ENCODE measurements at places on chromosomes 11 and 22.

- DNase-seq: no peak
These were observed 1.9 kb downstream of the ZNF74 start for GRCh38 chr22:20395907-20396287.

GRCh38 chr22:20652130-20652529 is 121.8 kb upstream of the SERPIND1 start:
- DNase-seq: no peak

DNA sequence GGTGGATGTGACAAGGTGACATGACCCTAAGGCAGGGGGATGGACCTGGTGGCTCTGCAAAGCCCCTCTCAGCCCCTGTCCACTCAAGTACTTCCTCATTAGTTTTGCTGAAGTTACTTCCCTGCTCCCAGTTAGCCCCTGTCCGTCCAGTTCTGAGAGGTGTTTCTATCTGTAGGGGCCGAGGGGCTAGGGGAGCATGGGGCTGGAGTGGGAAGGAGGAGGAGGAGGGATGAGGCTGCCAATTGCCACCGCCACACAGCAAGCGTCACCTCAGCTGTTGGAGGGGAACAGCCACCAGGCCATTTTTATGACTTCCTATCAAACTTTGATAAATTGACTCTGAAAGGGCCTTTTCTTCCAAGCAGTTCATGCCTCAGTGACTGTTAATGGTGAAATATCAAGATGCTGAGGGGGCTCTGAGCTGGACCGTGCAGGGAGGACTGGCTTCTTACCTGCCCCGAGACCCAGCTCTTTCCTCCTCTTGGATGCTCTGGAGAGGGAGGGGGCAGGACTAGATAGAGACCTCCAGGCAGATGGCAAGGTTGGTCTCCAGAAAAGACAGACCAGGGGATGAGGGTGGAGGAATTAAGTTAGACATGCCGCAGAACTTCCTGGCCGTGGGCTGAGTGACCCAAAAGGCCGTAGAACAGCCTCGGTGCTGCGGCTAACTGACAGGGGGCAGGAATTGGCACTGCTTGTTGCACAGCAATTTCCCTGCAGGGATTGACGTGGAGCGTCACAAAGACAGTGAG is 137.0 kb downstream of the ST3GAL4 start:
- no peak for DNase-seq

DNA sequence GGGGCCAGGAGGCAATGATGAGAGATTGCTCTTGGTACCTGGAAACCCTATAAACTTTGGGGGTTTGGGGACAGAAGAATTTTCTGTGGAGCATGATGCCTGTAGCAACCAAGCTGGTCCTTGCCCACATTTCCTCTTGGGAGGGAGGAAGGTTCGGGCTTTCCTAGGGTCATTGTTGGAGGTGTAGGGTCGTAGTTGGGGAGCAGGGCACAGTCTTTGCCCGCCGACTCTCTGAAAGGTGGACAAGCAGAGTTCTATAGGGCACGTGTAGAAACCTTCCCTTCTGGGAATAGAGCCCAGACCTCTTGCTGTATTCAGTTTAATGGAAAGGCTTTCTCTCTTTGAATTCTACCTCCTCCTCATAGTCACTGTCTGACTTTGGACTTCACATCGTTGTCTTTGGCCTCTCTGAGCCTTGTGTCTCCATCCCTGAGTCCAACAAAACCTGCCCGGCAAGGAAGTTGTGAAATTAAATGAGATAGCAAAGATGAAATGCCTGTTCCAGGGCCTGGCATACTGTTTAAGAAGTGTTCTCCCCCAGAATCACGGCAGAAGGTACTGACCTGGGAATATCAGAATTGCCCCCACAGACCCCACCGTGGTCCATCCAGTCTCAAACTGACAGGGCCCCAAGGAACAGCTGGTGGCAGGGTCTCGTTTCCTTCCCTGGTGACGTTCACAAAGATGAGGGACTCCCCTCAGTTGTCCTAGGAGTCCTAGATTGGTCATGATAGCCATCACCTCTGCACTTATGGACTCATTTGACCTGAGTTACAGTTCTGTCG is 1.6 kb downstream of the PRDM11 start:
- no peak for DNase-seq

DNA sequence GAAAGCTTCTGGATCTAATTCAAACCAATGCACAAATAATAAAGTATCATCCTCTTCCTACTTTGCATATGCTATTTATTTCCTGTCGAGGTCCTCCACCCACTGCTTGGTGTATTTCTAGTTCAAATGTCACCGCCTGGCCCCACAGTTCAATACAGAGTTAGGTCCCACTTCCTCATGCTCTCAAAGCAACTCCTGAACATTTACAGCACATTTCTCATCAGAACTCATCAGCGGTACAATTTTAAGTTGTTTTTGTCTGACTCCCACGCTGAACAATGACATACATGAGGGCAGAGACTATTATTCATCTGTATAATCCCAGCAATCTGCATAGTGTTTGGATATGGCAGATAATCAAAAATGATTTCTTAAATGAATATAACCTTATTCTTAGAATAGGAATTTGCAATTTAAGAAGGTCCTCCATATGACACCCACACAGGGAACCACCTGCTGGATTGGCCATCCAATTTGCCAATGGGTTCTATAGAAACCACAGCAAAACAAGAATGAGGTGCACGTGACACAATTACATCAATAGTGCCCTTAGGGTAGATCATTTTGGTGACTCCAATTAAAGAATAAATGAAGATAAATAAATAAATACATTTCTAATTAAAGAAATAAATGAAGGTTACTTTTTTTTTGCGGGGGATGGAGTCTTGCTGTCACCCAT is 54.2 kb downstream of the SLC25A17 start:
- no peak for DNase-seq

DNA sequence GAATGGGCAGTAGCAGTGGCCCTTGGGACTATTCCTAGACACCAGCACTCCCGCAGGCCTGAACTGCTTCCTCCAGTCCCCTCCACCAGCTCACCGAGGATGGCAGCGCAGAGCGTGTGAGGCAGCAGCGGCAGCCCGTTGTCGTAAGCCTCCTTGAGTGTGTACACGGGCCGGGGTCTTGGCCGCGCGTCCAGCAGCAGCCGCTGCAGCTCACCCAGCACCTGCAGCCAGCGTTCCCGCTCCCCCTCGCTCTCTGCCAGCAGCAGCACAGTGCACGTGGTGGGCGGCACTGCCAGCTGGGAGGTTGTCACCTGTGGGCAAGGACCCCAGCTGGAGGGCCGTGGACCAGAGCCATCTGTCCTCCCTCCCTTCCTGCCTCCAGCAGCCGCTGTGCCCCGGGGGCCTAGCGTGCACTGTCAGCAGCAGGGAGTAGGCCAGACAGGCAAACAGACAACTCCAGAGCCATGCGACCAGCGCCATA is 13.0 kb downstream of the CDC42BPG start:
- DNase-seq: no peak

DNA sequence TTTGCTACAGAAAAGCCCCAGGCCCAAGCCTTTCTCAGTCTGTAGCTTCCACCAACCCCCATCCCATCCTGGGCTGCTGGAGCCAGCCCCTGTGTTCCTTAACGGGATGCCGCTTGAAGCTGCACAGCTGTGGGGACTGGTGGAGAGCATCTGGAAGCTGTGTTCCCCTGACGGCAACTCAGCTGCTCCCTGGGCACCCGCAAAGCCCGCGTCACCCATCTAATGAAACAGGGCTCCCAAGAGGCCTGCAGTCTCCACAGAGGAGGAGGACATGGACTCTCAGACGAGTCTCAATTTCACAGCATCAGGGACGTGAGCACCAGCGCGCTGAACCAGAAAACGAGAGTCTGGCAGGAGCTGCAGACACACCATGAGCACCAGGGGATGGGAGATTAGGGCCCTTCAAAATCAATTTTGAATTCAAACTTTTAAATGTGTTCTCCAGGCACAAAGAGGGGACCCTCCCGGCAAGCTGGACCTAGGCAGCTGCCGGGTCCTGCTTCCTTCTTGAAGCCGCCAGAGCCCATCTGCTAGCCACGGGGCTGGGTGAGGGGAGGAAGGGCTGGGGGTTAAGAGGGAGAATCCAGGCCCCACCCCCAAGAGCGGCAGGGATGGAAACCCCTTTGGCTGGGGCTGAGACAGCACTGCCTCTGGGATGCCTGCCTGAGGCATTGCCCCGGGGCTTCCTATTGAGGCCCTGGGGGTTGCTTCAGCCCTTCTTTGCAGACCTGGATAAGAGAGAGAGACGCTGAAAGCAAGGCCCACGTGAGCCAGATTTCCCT is 21.0 kb downstream of the LMO1 start:
- DNase-seq: no peak

DNA sequence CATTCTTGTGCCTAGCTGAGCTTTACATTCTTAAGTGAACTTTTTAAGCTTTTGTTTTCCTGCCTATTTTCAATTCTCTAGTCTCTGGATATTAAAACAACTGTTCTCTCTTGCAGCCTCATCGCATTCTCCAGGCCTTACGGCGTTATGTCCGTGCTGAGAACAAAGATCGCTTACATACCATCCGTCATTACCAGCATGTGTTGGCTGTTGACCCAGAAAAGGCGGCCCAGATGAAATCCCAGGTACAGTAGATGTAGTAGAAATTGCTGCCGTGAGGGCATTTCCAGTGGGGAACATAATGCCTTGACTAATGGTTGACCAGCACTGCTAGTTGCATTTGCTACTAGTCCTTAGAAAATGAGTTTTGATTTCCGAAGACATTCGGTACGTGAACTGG is 29.7 kb upstream of the ST14 start:
- no peak for DNase-seq

- DNase-seq: no peak
These were observed 427.0 kb upstream of the DDI1 start for GRCh38 chr11:103609117-103610066.

DNA sequence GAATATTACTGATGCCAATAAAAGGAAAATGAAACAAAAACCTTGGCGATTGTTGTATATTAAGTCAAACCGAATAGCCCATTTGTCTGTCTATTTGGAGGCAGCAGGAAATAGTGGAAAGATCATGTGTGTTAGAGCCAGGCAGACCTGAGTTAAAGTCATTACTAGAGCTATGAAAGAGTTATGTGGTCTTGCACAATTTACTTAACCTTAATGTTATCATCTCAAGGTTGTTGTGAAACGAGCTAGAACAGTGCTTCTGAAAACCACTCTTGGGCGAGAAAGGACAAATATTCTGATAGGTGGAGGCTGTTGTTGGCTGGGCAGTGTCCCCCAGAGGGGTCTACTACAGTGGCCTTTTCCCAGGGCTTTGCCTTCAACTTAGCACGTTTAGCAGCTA is 60.0 kb upstream of the NUP160 start:
- no peak for DNase-seq

GRCh38 chr11:44988981-44989635 is 38.4 kb upstream of the TP53I11 start:
- no peak for DNase-seq

- no peak for DNase-seq
These were observed 13.6 kb downstream of the MAML2 start for GRCh38 chr11:96329419-96329818.

- DNase-seq: no peak
These were observed 16.5 kb downstream of the SIAE start for GRCh38 chr11:124656774-124657630.

All from stimulated activated naive CD4-positive, alpha-beta T cell treated with Interleukin-2 at 50 U/mL for 16 hours (primary cell).